Globus pallidus (tissue), 1 donor: ENCODE measurements at places on chromosomes 2 and 18.

GRCh38 chr2:207320381-207321159 lies 154.8 kb upstream of the KLF7 start:
- no peak for DNase-seq

GRCh38 chr2:61759718-61760117 lies 94.1 kb downstream of the FAM161A start:
- no peak for DNase-seq

- DNase-seq, result no peak
Measured at GRCh38 chr2:96260387-96261260, 5.2 kb downstream of the TMEM127 start.

DNA sequence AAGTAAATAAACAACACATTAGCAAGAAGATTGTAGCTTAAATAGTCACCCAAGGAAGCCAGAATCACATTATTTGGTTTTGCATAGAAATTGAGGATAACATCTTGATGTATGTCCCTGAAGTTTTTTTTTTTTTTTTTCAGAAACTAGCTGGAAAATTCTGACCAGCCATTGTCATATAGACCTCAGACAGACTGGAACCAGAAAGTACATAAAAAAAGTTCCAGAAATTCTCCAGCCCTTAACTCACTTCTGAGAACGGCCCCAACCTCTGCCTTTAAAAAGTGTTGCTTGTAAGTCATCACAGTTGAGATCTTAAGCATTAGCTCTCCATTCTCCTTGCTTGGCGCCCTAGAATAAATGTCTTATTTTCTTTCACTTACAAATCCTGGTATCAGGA lies 350.5 kb downstream of the CCDC85A start:
- DNase-seq, result no peak

DNA sequence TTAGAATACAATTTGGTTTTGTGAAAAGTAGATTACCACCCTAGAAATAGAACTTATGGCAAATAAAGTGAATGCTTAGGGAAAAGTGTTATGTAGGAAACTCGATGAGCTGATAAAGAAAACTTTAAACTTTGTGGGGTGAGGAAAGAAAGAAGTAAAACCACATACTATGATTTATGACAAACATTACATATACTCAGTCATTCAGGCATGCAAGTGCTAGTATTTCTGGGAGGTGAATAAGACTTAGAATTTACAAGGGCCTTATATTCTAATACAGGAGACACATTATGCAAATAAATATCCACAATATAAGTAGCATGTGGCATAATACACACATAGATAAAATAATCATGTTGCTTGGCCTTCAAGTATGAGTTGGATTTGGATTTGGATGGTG lies 618.1 kb downstream of the XIRP2 start:
- no peak for DNase-seq

- no peak for DNase-seq
Measured at GRCh38 chr18:12017081-12017480, 35.8 kb downstream of the IMPA2 start.

DNA sequence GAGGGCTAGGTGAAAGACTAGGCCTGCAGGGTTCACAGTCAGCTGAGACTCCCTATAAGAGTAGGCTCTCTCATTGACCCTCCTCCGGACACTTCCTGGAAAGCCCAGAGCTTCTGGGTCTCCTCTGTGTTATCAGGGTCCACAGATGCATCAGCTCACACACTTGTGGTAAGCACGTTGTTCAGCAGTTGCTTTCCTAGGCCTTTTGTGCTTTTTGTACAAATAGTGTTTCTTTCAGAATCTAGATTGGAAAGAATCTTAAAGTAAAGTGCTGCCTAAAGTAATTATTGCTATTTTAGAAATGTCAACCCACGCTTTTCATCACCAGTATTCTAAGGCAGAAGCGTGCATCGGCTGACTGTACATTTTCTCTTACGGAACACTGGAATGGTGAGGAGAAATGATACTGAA lies 15.5 kb downstream of the SLC9A2 start:
- no peak for DNase-seq
